Chondrocyte (in vitro differentiated cells): ENCODE measurements at places on chromosomes 7 and 10. TPM values are rescaled to one million over a fixed set of nuclear protein-coding genes. Genes with fewer than 3 reads are reported as not detected.
A peak's percentile ranks its signal among the peaks of the same experiment; 100 is the strongest.

DNA sequence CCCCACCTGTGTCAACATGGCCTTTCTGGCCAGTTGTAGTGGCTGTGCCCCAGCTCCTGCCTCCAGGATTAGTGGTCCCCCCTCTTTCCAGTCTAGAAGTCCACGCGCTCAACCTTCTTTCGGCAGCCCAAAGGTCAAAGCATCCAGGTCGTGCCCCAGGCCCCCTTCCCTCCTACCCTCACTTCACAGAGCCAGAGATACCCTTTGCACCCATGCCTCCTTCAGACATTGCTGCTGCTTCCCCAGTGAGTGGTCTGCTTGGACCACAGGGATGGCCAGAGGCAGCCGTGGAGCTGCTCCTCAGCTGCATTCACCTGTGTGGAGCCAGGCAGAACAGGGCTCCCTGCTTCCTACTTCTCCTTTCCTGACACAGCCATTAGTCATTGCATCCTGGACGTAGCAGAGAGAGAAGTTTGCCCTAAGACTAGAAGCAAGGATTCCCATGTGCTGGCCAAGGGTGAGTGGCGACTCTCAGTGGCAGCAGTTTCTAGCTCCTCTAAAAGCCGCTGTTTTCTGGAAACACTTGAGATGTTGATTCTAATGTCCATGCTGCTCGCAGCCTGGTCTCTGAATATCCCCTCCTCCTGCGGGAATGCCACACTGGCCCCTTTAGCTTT lies 243.1 kb upstream of the SHH start:
- no peaks in the 10 kb centered on the region for H3K4me1 ChIP-seq
- no peak overlapping the region for H3K27ac ChIP-seq
- H3K36me3 ChIP-seq: no peaks in the 10 kb centered on the region
- no peak overlapping the region for H3K4me3 ChIP-seq
- peaks cover 3% of the 10 kb centered on the region for H3K27me3 ChIP-seq

DNA sequence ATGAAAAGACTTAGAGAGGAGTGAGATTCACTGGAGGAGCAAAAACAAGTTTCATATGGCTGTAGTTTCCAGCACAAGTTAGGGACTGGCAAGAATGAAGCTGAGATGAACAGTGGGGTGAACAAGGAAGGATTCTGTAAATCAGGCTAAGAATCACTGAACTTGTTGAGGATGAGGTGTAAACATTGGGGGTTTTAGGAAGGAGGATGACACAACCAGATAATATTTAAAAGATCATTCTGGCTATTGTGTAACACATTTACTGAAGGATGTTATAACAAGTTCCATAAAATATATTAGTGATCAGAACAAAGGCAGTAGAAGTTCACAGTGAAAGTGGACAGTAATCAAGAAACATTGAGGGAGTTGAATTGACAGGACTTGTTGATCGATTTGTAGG lies 68.9 kb downstream of the CD36 start:
- no peaks in the 10 kb centered on the region for H3K27me3 ChIP-seq
- no peak for DNase-seq
- no peak overlapping the region for H3K4me3 ChIP-seq
- H3K27ac ChIP-seq: no peak overlapping the region
- no peaks in the 10 kb centered on the region for H3K36me3 ChIP-seq

DNA sequence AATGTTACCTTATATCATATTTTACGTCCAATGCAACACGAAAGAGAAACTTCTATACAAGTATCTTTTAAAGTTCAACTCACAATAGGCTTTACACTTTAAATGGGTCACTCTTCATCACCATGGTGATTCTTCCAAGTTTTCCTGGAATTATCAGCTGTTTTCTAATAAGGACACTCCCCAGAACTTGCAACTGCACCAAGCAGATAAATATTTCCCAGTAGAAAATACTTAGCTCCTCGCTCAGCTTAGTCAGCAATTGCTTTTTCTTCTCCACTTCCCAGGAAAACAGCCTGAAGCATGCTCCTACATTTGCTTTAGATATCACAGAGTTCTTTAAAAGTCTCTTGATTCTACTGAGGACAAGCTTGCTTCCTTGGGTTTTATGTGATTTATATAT lies 25.7 kb upstream of the ADD3 start:
- H3K4me3 ChIP-seq: no peak overlapping the region
- H3K27me3 ChIP-seq: no peaks in the 10 kb centered on the region
- peaks cover 55% of the 10 kb centered on the region for H3K4me1 ChIP-seq

DNA sequence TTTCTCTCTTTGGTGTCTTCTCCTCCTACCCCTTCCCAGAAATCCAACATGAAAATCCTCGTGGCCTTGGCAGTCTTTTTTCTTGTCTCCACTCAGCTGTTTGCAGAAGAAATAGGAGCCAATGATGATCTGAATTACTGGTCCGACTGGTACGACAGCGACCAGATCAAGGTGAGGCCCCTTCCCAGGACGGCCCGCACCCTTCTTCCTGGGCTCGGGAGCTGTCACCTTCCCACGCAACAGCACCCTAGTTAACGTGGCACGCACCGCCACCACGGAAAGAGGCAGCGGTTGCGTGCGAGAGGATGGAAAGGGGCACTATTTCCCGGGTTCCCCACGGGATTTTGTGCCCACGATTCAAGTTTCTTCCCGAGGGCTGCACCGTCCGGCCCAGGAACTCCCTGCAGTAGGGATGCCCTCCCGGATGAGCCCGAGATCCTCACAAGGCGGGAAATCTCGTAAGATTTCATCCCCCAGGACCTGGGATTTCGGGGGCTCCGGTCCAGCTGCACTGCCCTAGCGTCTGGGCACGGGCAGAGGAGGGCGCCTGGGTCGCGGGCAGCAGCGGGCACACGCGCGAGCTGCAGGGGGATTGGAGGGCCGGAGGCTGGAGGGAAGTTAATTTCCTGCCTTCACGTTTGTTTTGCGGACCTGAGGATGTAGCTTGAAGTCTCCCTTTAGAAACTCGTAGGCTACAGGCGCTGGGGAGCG lies 834 bp downstream of the TAC1 start:
- peak overlapping the region; percentile 55 for H3K4me3 ChIP-seq
- H3K27ac ChIP-seq: no peak overlapping the region
- peaks cover 4% of the 10 kb centered on the region for H3K36me3 ChIP-seq
- DNase-seq: no peak

GRCh38 chr7:155318245-155318644 lies 20.6 kb downstream of the INSIG1 start:
- peaks cover 1% of the 10 kb centered on the region for H3K36me3 ChIP-seq
- H3K4me3 ChIP-seq: no peak overlapping the region
- DNase-seq: no peak
- no peaks in the 10 kb centered on the region for H3K4me1 ChIP-seq

GRCh38 chr10:46232666-46233065 lies 54.1 kb upstream of the ANTXRL start:
- H3K4me3 ChIP-seq: no peak overlapping the region
- DNase-seq: no peak
- H3K27ac ChIP-seq: no peak overlapping the region
- no peaks in the 10 kb centered on the region for H3K36me3 ChIP-seq

DNA sequence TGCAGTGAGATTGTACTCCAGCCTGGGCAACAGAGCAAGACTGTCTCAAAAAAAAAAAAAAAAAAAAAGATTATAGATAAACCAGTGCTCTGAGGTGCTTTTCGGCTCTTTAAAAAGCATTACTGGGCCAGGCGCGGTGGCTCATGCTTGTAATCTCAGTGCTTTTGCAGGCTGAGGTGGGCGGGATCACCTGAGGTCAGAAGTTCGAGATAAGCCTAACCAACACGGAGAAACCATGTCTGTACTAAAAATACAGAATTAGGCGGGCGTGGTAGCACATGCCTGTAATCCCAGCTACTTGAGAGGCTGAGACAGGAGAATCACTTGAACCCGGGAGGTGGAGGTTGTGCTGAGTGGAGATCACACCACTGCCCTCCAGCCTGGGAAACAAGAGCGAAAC lies 6.6 kb upstream of the HNRNPF start:
- H3K4me1 ChIP-seq: peaks cover 6% of the 10 kb centered on the region
- H3K36me3 ChIP-seq: no peaks in the 10 kb centered on the region
- no peak overlapping the region for H3K27ac ChIP-seq
- H3K4me3 ChIP-seq: no peak overlapping the region
- no peaks in the 10 kb centered on the region for H3K27me3 ChIP-seq

DNA sequence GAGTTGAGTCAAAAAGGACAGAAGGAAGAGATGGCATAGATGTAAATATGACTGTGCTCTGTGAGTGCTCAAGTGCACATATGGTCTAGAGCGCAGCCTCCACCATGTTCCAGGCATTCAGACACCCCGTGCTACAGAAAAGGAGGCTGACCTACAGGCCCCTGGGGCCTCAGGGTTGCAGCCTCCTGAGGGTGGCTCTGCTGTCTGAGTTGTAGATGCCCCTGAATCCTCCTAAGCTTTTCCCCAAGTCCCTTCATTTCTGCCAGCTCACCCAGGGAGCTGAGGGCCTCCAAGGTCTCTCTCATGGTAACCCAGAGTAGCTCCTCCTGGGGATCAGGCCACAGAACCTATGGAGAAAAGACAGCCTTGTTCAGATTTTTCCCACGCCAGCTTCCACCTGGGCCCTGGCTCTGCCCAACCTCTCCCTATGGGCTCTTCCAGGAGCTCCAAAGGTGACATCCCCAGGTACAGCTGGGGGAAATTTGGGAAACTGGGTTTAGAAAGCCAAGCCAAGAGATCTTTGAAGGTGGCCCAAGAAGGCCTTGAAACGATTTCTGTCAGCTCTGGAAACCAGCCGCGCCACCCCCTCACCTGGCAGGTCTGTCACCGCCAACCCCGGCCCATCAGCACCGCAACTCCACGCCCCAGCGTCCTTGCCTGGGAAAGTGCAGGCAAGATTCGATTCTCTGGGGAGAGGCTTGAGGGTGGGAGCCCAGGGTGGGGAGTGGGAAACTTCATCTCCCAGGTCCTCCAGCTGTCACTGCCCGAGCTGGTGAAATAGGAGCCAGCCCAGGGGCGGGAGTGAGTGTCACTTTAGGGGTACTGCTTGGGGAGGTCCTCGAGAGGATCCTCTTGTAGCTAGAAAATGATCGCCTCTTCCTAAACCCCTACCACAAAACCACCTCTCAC lies 2.4 kb downstream of the ZNF467 start:
- no peak overlapping the region for H3K27ac ChIP-seq
- H3K27me3 ChIP-seq: peaks cover 25% of the 10 kb centered on the region
- peak overlapping the region; percentile 58 for H3K4me3 ChIP-seq
- peaks cover 15% of the 10 kb centered on the region for H3K36me3 ChIP-seq
- peaks cover 10% of the 10 kb centered on the region for H3K4me1 ChIP-seq

DNA sequence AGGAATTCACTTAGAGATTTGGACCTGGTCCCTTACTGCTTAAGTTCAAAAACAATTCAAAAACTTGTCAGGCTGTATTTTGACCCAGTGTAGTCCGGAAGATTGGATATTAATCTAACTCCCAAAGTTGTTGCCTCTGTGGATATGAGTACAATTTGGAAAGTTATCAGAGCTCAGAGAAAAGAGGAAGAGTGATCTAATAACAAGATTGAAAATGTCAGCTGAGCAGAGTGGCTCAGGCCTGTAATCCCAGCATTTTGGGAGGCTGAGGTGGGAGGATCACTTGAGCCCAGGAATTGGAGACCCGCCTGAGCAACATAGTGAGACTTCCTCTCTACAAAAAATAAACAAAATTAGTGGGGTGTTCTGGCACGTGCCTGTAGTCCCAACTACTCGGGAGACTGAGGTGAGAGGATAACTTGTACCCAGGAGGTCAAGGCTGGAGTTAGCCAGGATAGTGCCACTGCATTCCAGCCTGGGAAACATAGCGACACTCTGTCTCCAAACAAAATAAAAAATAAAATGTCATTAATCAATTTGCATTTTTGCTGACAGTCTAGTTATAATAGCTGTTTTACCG lies 3.2 kb upstream of the ASCC1 start:
- no peak overlapping the region for H3K4me3 ChIP-seq
- no peak for DNase-seq

- DNase-seq: no peak
- H3K4me3 ChIP-seq: no peak overlapping the region
- no peaks in the 10 kb centered on the region for H3K27me3 ChIP-seq
- no peak overlapping the region for H3K27ac ChIP-seq
Measured at GRCh38 chr10:47214520-47214919, 85.5 kb upstream of the GDF10 start.

- DNase-seq: no peak
- H3K27ac ChIP-seq: no peak overlapping the region
- H3K36me3 ChIP-seq: no peaks in the 10 kb centered on the region
- H3K4me1 ChIP-seq: peaks cover 10% of the 10 kb centered on the region
Measured at GRCh38 chr7:34100661-34101060, 195.3 kb downstream of the BMPER start.

DNA sequence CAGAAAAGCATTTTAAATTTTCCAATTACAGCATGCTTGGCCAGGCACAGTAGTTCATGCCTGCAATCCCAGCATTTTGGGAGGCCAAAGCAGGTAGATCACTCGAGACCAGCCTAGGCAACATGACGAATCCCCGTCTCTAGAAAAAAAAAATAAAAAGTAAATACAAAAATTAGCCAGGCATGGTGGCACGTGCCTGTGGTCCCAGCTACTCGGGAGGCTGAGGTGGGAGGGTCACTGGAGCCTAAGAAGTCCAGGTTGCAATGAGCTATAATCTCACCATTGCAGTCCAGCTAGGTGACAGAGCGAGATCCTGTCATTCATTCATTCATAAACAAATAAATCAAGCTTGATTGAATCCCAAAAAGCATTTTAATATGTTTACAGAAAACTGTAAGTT lies 234.9 kb downstream of the PARD3 start:
- peaks cover 55% of the 10 kb centered on the region for H3K4me1 ChIP-seq
- no peak overlapping the region for H3K4me3 ChIP-seq
- H3K27ac ChIP-seq: no peak overlapping the region
- H3K36me3 ChIP-seq: no peaks in the 10 kb centered on the region
- DNase-seq: no peak
- no peaks in the 10 kb centered on the region for H3K27me3 ChIP-seq

- H3K4me1 ChIP-seq: peaks cover 8% of the 10 kb centered on the region
- no peak for DNase-seq
- no peak overlapping the region for H3K27ac ChIP-seq
- H3K36me3 ChIP-seq: no peaks in the 10 kb centered on the region
- H3K4me3 ChIP-seq: no peak overlapping the region
Measured at GRCh38 chr7:118152149-118152548, 31.8 kb upstream of the LSM8 start.

DNA sequence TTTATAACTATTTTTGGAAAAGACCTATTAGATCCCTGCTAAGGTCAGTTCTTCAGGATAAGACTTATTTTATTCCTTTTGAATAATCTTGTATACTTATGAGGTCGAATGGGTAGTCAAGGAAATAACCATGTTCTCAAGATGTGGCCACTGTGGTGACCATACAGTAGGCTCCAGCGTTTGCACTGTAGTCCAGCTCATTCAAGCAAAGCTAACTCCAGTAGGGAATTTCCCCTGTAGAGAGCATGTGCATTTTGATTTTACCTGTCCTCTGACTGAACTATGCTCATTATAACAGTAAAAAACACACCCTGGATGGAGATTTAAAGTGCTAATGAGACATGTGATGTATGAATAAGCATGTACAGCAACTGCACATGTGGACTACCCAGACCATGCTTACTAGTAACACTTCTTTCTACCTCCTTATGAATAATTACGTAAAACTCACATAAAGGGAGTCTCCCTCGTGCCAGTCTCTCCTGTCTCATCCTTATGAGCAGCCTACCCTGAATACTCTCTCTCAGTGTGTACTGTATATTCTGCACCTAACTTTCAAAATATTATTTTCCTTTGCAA lies 32.4 kb upstream of the SEMA3E start:
- no peaks in the 10 kb centered on the region for H3K27me3 ChIP-seq
- no peaks in the 10 kb centered on the region for H3K36me3 ChIP-seq
- no peak for DNase-seq
- H3K4me3 ChIP-seq: no peak overlapping the region
- H3K27ac ChIP-seq: no peak overlapping the region

- no peak overlapping the region for H3K4me3 ChIP-seq
- peaks cover 39% of the 10 kb centered on the region for H3K4me1 ChIP-seq
- no peaks in the 10 kb centered on the region for H3K36me3 ChIP-seq
- no peak for DNase-seq
Measured at GRCh38 chr7:22229148-22229547, 127.8 kb downstream of the RAPGEF5 start.

The SPDYE16 gene
- total RNA-seq: 0.36 TPM in 1 of 3 replicates, not detected in the others

The PPP2R2D gene
- 24.3 to 27.5 TPM (median 25.1 TPM) in 3 replicates for total RNA-seq

The AEBP1 gene
- 242 to 422 TPM (median 412 TPM) in 3 replicates for total RNA-seq

The FAM237B gene
- not detected in 3 replicates for total RNA-seq

The SCART1 gene
- 2.2 to 6.6 TPM (median 2.4 TPM) in 3 replicates for total RNA-seq

The CPN1 gene
- total RNA-seq: not detected in 3 replicates
